ENCODE measurements at places on chromosomes 13 and 19.

GRCh38 chr13:94308832-94309231 lies 170.7 kb downstream of the DCT start:
- no peak for DNase-seq

- DNase-seq = no peak
These were observed 12.7 kb upstream of the HNRNPL start for GRCh38 chr19:38862321-38863059.

DNA sequence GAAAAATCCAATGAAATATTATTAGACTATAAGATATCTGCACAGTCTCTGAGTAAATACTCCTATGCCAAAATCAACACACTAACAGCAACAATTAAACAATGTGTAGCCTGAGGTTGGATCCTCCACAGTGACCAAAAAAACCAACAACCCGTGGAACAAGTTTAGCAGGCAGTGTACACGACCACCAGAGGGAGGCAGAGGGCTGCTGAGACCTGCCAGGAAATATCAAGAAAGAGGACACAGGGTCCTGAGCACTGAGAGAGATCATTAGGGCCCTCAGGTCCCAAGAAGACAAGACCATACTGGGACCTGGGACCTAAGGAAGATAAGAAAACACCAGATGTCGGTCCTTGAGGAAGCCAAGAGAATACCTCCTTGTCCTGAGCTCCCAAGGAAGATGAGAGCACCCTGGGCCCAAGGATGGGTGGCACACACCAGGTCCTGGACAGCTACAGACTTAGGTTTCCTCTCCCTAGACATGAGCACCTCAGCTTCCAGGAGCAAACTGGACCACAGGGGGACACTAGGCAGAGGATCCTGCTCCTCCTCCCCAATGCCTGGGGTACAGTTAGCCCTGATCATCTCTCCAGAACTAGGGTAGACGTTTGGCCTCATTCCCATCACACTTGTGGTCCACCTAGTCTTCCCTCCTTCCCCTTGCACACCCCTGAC lies 822 bp upstream of the ZNF274 start:
- peak; percentile 75 for DNase-seq

GRCh38 chr13:32661685-32662084 lies 75.4 kb downstream of the PDS5B start:
- no peak for DNase-seq

GRCh38 chr19:1917926-1918325 lies 12.7 kb downstream of the ADAT3 start:
- DNase-seq = no peak

DNA sequence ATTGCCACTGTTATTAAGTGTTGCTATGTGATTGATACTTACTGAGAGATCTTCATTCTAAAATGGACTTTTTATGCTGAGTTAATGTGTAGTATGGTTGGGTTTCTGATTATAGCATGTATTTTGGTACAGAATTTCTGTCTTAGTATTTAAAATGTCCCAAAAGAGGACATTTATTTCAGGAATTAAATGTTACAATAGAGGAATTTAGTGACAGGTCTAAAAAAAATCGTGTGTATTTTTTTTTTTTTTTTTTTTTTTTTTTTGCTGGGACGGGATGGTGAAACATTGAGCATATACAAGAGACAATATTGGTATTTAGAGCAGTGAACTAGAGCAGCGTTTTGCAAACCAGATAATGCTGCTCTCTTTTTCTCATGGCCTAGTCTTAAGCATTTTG lies 27.9 kb downstream of the URI1 start:
- DNase-seq = no peak

DNA sequence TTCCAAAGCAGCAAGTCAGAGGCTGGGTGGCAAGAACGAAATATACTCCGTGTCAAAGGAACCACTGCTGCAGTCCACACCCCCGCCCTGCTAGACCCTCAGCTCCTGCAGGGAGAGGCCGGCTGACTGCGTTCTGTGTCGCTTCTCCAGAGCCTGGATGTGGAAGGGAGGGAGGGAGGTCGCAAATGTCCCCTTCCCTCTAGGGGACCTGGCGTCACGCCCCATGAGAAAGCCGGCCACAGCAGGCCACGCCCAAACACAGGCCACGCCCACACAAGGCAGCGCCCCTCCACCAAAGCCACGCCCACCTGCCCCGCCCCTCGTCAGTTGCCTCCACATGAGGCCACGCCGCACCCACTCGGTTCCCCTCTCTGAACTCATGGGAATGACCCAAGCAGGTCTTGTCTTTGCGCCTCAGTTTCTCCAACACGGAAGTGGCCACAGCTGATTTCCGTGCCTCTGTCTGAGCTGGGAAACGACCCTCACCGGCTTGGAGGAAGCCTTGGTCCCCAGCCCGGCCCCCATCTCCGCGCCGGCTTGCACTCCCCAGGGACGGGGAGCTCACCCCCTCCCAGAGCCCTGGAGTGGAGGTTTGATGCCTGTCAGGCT lies 38.4 kb upstream of the TCF3 start:
- DNase-seq = no peak
